ENCODE measurements at places on chromosomes 11 and 22. TPM values are rescaled to one million over a fixed set of nuclear protein-coding genes. Genes with fewer than 3 reads are reported as not detected.

DNA sequence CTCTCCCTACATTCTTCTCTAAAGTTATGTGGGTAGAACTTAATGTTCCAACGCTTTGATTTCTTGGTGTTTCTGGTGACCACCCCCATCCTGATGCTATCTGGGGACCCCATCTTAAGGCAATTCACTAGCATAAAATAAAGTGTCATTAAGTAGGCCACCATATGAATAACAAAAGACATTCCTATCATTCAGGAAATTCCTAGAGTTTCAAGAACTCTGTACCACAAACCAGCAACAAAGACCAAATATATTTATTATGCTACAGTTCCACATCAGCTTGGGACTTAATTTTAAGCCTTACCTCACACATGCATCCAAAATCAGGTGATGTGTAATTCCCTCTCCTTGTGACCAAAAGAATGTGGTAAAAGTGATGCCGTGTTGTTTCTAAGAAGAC, 254.6 kb upstream of the LRRC4C start:
- no peaks in the 10 kb centered on the region for H3K4me1 ChIP-seq
- H3K36me3 ChIP-seq = no peaks in the 10 kb centered on the region
- DNase-seq = no peak
- no peaks in the 10 kb centered on the region for H3K27me3 ChIP-seq
- H3K27ac ChIP-seq = no peak overlapping the region

GRCh38 chr11:35978183-35978582, 34.3 kb downstream of the LDLRAD3 start:
- H3K27ac ChIP-seq = no peak overlapping the region
- peaks cover 11% of the 10 kb centered on the region for H3K4me1 ChIP-seq
- H3K4me3 ChIP-seq = no peak overlapping the region
- no peak for DNase-seq
- no peaks in the 10 kb centered on the region for H3K36me3 ChIP-seq

DNA sequence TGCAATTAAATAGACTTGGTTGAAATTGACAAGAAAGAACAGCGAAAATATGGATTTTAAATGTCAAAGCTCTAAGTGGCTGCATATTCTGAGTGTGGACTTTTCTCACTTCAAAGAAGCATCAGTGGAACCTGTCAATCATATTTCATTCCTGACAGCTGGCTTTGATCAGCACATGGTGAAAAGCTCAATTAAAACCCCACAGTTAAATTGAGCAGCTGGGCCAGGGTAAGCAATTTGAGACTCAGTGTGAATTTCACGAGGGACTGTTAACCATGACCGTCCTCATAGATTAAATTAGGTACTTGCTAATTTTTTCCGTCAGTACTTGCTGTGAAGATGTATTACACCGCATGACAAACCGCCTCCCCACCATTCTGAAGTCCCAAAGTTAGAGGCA, 11.0 kb upstream of the OR10D3 start:
- no peaks in the 10 kb centered on the region for H3K27me3 ChIP-seq
- no peak overlapping the region for H3K27ac ChIP-seq
- no peak overlapping the region for H3K4me3 ChIP-seq
- H3K4me1 ChIP-seq = no peaks in the 10 kb centered on the region
- no peak for DNase-seq

DNA sequence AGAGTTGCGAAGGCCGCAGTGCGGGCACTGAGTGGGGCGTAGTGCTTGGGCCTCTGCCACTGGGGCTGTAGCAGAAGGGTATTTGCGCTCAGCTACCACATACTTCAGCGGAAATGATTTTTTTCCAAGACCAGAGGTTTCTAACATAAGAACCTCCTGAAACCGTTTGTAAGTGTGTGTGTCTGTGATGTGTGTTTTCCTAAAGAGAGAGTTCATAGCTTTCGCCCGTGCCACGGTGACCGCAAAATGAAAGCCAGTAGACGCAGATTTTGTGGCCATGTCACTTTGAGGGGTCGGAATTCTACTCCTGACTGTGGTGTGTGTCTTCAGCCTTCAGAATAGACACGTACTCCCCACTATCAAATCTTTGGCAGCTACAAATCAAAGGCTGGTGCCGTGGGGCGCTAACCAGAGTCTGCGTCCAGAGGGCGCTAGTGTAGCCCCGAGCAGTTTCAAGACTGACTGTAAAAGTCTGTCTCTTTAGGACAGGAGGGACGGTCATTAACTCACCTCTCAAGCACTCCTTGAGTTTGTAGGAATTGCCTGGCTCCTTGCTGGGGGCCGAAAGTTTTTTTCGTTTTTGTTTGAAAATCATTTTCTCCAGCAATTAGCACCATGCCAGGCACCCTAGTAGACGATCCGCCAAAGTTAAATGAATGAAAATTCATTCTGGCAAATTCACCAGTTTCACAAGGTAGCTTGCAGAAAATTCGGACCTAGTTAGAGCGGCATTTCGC, 2.5 kb upstream of the CALCA start:
- H3K27me3 ChIP-seq = no peaks in the 10 kb centered on the region
- H3K4me3 ChIP-seq = no peak overlapping the region
- H3K36me3 ChIP-seq = no peaks in the 10 kb centered on the region
- peaks cover 4% of the 10 kb centered on the region for H3K4me1 ChIP-seq
- no peak overlapping the region for H3K27ac ChIP-seq
- peak; percentile 15 for DNase-seq

DNA sequence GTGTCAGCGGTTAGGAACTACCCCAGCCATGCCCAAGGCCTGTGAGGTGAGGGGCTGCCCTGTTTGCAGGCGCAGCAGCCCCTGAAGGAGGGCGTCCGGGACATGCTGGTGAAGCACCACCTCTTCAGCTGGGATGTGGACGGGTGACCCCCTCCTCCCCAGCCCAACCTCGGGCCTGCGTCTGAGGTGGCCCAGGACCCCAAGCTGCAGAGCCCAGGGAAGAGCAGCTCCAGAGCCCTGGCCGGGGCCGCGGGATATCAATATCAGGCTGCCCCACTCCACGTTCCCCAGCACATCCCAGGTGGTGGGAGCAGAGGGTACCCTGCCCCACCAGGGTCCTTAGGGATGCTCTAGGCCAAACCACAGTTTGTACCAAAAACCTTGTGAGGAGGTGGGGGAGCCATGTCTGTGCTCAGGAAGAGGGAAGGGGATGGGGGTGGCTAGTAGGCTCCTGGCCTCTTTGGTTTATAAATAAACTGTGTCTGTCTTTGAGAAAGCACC, 39.3 kb downstream of the SGSM3 start:
- no peaks in the 10 kb centered on the region for H3K27me3 ChIP-seq
- no peak overlapping the region for H3K4me3 ChIP-seq
- no peak overlapping the region for H3K27ac ChIP-seq
- peaks cover 85% of the 10 kb centered on the region for H3K36me3 ChIP-seq

Gene UPK2
- total RNA-seq = not detected

Data from tibial nerve (tissue), 4 donors.